ENCODE measurements at places on chromosomes 7 and 10.

GRCh38 chr10:124151466-124152095, 58.2 kb upstream of the CHST15 start:
- no peak for DNase-seq

GRCh38 chr7:28564755-28565374, 152.5 kb downstream of the CREB5 start:
- no peak for DNase-seq

DNA sequence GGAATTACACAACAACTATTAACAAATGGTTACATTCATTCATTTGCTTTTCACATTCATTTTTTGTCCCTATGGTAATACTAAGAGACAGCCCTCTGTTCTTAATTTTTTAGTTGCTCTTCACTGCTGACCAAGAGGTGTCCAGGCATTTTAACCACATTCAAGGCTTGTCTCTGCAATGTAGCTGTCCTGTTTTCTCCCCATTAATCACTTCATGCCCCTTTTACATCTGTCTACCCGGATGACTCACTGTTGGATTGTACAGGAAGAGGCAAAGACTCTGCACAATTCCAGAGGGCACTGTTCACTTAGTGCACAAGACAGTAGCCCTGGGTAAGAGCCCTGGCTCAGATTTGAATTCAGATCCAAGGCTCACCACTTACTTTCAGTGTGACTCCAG, 168.5 kb downstream of the NOC3L start:
- no peak for DNase-seq

GRCh38 chr7:28573059-28573553, 160.8 kb downstream of the CREB5 start:
- no peak for DNase-seq

- DNase-seq = no peak
These were observed 34.0 kb downstream of the LEP start for GRCh38 chr7:128274884-128275603.

DNA sequence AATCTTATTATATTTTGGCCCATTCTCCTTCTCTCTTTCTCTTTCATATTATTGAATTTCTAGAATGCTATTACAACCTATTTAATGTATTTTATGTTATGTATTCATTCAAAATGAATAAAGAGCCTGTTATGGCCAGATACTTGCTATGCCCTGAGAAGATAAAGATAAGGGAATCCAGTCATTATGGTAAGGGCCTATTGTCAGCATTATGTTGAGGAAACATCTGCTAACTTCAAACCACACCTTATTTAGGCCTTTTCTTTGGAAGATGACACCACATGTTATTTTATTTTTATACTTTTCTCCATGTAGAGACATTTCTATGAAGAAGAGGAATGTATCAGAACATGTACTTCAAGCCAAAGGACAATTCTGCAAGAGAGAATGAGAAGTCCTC, 60.5 kb upstream of the MPP7 start:
- DNase-seq = no peak

GRCh38 chr7:70018700-70019099, 420.4 kb downstream of the AUTS2 start:
- DNase-seq = no peak

DNA sequence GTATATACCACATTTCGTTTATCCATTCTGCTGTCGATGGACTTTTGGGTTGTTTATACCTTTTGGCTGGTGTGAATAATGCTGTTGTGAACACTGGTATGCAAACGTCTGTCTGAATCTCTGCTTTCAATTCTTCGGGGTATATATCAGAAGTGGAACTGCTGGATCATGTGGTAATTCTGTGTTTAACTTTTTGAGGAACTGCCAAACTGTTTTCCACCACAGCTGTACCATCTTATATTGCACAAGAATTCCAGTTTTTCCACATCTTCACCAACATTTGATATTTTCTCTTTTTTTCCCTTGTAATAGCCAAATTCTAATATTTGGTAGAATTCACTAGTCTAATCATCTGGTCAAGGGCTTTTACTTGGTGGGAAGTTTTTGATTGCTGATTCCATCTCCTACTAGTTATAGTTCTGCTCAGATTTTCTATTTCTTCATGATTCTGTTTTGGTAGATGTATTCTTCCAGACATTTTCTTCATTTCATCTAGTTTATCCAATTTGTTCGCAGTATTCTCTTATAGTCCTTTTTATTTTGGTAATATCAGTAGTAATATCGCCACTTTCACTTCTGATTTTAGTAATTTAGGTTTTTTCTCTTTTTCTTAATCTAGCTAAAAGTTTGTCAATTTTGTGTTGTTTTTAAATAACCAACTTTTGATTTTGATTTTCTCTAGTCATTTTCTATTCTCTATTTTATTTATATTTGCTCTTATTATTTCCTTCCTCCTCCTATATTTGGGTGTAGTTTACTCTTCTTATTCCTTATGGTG, 271.2 kb downstream of the ZEB1 start:
- DNase-seq = no peak

GRCh38 chr7:41188163-41189130, 514.4 kb downstream of the INHBA start:
- DNase-seq = no peak

- DNase-seq = no peak
These were observed 59.0 kb downstream of the YKT6 start for GRCh38 chr7:44259547-44260457.

GRCh38 chr10:30172673-30173072, 113.3 kb upstream of the JCAD start:
- no peak for DNase-seq

DNA sequence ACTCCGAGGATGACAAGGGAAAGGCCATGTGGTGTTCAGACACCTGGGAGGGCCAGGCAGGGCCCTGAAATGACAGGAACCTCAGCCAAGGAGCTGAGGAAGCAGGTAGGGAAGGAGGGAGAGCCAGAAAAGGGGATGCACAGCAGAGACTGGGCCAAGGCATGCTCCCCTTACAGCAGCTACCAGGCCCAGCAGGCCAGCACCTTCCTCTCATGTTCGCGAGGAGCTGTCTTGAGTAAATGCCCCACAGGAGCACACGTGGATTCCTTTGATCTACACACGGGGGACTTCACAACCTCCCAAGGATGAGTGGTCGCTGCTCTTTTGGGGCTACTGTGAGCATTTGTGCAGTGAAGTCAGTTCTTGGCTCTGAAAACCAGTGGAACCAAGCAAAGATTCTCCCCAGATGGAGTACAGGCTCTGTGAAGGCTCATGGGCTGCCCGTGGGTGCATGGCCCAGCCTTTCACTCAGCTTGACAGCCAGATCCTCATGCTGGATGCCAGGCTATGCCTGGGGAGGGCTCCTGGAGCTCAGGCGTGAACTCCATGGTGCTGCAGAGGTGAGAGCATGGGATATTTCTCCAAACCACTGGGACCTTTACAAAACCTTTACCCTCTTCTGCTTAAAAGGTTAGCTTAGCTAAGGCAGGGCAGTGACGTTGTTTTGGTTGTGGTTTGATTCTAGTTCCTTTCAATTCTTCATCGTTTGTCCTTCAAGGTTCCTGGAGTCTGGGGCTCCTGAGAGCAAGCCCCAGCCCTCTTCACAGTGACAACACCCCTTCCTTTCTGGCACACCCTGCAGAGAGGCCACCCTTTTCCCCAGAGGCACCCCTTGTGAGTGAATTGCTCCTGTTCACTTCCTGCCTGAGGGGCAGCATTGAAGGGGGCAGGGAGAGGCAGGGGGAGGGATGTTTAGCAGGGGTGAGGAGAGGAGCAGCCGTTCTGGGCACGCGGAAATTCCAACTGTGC, 74.2 kb upstream of the ZPBP start:
- DNase-seq = no peak

DNA sequence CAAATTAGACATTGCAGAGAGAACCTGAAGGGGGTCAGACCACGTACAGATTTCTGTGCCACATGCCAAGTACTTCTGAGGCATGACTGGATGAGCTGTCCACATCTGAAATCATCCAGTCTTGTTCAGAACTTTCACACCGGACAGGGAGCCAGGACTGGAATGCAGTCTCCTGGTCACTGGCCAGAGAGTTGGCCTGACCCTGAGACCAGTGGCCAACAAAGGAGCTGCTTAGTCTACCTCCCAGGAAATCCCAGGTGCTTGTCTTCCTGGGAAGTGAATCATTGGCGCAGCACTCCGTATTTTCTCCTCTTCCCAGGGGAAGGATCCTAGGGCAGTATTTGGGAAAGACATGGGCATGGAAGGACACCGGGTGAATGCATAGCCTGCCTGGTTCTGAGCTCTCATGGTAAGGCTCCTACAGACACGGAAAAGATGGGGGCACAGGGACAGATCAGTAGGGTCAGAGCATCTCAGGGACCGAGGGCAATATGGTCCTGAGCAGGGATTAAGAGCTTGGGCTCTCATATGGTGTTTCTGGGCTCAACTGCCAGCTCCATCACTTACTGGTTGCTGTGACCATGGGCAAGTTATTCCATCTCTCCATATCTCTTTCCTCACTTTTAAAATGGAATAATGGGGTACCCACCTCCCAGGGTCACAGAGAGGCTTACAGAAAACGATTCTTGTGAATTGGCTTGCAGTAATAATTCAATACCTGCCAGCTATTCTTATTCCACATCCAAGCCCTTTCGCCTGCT, 1.3 kb upstream of the SCD start:
- no peak for DNase-seq

DNA sequence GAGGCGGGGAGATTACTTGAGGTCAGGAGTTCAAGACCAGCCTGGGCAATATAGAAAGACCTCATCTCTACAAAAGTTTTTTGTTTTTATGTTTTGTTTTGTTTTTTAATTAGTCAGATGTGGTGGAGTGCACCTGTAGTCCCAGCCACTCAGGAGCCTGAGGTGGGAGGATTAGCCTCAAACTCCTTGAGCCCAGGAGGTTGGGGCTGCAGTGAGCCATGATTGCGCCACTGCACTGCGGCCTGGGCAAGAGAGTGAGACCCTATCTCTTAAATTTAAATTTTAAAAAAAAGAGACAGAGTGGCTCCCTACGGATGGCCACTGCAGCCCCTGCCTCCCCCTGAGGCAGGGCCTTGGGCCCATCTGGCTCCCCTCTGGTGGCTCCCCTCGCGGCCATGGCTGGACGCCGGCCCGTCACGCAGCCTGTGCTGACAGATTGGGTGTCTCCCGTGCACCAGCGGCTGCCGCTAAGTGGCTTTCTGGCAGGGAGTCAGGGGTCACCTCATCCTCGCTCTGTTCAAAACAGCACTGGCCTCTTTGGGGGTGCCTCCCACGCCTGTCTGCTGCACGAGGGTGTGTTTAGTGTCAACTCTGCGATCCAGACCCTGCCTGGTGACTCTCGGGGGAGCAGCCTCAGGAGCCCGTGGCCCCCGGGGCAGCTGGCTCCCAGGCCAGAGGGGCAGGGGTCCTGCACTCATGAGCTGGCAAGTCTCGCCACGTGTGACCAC, 44.4 kb upstream of the ELN start:
- DNase-seq = no peak

- no peak for DNase-seq
These were observed 57.6 kb downstream of the MMRN2 start for GRCh38 chr10:86899670-86900276.

DNA sequence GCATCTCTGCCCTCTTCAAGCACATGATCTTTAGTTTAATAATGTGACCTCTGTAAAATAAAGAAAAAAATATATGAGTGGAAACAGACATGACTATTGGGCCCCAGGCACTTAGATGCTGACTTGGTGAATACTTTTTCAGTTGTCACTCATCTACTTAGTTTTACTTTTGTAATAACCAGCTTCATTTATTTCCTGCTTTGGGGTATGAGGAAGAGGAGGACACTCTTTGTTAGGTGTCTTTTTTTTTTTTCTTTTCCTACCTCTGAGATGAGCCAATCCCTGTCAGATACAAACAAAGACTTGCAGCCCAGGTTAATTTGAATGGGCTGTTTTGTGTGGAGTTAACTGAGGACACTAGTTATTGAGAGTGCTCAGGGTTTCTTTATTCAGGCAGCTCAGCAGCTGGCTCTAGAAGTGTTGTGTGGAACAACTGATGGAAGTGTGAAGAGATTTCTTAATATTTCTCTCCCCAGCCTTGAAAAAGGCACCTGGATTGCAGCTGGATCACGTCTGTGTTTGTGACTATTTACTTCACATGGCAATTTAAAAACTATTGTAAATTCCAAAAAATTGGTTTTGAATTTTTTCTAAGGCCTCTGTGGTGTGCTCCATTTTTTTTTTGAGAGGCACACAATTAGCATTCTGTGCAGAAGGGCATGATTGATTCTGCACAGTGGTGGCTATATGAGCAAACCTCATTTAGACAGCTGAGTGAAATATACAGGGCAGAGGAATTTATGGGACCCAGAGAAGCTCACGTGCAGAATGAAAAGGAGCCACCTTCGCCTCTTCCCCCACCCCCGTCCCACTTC, 333.8 kb downstream of the LRMDA start:
- no peak for DNase-seq

DNA sequence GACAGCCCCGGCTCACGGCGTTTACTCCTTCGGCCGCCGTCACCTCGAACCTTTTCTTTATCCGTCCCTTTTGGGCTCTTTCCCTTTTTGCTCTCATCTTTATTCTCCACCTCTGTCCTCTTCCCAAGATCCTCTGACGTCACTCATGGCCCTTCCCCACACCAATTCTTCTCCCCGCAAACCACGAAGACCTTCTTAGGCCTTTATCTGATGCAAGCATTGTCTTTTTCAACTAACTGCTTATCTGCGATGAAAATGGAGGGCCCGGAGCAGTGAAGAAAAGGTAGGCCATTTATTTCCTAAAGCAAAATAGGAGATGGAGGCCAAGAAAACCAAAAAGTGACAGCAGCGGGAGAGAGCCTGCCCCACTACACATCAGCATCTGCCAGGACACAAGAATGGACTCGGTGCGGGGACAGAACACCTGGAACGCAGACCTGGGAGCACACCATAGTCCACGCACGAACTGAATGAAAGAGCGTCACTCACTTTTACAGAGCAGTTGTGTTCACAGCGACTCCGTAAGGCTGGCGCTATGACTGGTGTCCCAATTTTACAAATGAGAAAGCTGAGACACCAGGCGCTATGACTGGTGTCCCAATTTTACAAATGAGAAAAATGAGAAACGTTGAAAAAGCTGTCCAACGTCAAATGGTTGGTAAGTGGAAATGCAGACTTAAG, 45.3 kb downstream of the ZNF777 start:
- no peak for DNase-seq

Data from activated naive CD4-positive, alpha-beta T cell (primary cell).